Mesangial cell (primary cell): ENCODE measurements at places on chromosomes 1 and 21. TPM values are rescaled to one million over a fixed set of nuclear protein-coding genes. Genes with fewer than 3 reads are reported as not detected.

CYP4Z1 gene
- total RNA-seq, result not detected in 2 replicates

CTBS gene
- total RNA-seq, result 5.5 and 7.2 TPM in 2 replicates

ELAVL4 gene
- not detected in 2 replicates for total RNA-seq

FH gene
- 54.0 and 110 TPM in 2 replicates for total RNA-seq

UBL4B gene
- not detected in 2 replicates for total RNA-seq

PIK3R3 gene
- 4.4 and 4.9 TPM in 2 replicates for total RNA-seq

CAMTA1 gene
- total RNA-seq, result 36.5 and 57.4 TPM in 2 replicates

C1orf115 gene
- total RNA-seq, result 1.1 and 4.6 TPM in 2 replicates

PLEKHN1 gene
- 4.8 and 5.5 TPM in 2 replicates for total RNA-seq

C1orf87 gene
- under 0.01 TPM in 1 of 2 replicates, not detected in the other for total RNA-seq

ITLN2 gene
- not detected in 2 replicates for total RNA-seq

CFAP45 gene
- total RNA-seq, result 0.16 and 0.63 TPM in 2 replicates

FAM131C gene
- total RNA-seq, result 0.65 and 3.7 TPM in 2 replicates

C8B gene
- not detected in 2 replicates for total RNA-seq

SPRR2B gene
- total RNA-seq, result not detected in 2 replicates

SERTAD4 gene
- 9.8 and 14.7 TPM in 2 replicates for total RNA-seq

ABCG1 gene
- 2.9 TPM in 1 of 2 replicates, not detected in the other for total RNA-seq

DHRS3 gene
- total RNA-seq, result 61.3 and 430 TPM in 2 replicates

CRTC2 gene
- total RNA-seq, result 14.2 and 15.3 TPM in 2 replicates

HCRTR1 gene
- not detected in 2 replicates for total RNA-seq

KISS1 gene
- total RNA-seq, result 0.49 and 2.3 TPM in 2 replicates
